Lung (tissue), 17 donors: ENCODE measurements at places on chromosomes 7 and 10. TPM values are rescaled to one million over a fixed set of nuclear protein-coding genes. Genes with fewer than 3 reads are reported as not detected.

- DNase-seq, result no peak
Measured at GRCh38 chr7:127792528-127793342, 140.7 kb downstream of the SND1 start.

GRCh38 chr10:83374741-83375140 lies 764.6 kb upstream of the GHITM start:
- DNase-seq, result no peak

GRCh38 chr7:1476859-1477258 lies 17.6 kb upstream of the MICALL2 start:
- DNase-seq, result no peak

The LRRC61 gene
- 7.1 TPM for polyA plus RNA-seq

GRCh38 chr10:5827841-5828240 lies 14.6 kb upstream of the GDI2 start:
- DNase-seq, result no peak

DNA sequence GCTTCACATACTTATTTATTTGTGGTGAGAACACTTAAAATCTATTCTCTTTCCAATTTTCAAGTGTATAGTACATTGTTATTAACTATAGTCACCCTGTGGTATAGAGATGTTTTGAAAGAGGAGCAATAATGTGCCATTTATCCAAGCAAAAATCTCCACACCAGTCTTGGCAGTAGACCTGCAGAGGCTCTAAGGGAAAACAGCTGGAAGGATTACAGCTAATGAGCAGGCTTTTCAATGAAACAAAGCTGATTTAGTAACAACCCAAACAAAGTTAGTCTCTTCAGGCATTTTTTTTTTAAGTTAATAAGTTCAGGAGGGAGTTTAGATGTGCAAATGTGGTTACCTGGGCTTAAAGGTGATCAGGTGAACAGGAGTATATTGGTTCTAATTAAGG lies 101.9 kb downstream of the EVX1 start:
- peak; percentile 78 for DNase-seq

- DNase-seq, result no peak
Measured at GRCh38 chr10:108582888-108583287, 1340.4 kb downstream of the XPNPEP1 start.

- DNase-seq, result no peak
Measured at GRCh38 chr7:91397096-91397495, 132.9 kb downstream of the FZD1 start.

The GHRHR gene
- 0.38 TPM for polyA plus RNA-seq

DNA sequence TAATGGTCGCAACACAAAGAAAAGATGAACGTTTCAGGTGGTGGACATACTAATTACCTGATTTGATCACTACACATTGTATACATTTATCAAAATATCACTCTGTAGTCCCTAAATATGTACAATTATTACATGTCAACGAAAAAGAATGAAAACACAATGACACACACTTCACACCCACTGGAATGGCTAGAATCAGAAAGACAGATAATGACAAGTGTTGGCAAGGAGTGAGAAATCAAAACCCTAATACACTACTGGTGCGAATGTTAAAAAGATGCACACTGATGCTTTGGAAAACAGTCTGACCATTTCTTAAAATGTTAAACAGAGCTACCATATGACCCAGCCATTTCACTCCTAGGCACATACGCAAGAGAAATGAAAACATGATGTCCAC lies 2.3 kb downstream of the COA1 start:
- DNase-seq, result no peak

- no peak for DNase-seq
Measured at GRCh38 chr7:155682484-155682883, 38.0 kb downstream of the RBM33 start.

- peak; percentile 21 for DNase-seq
Measured at GRCh38 chr10:1293636-1294435, 237.7 kb downstream of the WDR37 start.

The STARD3NL gene
- 61.1 TPM for polyA plus RNA-seq

DNA sequence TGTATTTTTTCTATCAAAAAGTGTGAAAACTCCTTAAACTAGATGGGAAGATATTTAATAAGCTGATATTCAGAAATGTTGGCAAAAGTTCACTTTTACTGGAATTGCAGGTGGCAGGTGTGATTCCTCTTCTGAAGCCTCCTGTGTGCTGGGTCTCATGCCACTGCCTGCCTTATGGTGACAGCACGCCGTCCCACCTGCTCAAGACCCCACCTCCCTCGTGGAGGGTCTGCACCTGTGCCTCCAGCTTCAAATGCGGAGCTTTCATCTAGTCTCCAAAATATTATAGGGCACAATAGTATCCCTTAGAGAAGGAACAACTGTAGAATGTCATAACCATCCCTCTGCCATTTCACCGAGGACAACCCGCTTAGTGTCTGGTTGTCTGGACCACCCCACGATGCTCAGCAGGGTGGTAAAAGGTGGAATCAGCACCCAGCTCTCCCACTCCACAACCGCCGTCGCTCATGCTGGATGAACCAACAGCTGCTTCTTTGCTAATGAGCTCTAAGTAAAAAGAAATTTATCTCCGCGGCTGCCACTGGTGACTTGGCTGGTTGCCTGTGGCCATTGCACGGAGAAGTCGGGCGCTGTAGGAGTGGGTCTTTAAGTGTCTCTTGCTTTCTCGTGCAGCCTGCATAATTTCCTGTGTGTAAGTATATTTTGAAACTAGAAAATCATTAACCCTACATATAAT lies 119.3 kb upstream of the TCERG1L start:
- peak; percentile 59 for DNase-seq

- peak; percentile 89 for DNase-seq
Measured at GRCh38 chr10:33193057-33193700, 141.3 kb downstream of the NRP1 start.

The PRDX3 gene
- 84.1 TPM for polyA plus RNA-seq

DNA sequence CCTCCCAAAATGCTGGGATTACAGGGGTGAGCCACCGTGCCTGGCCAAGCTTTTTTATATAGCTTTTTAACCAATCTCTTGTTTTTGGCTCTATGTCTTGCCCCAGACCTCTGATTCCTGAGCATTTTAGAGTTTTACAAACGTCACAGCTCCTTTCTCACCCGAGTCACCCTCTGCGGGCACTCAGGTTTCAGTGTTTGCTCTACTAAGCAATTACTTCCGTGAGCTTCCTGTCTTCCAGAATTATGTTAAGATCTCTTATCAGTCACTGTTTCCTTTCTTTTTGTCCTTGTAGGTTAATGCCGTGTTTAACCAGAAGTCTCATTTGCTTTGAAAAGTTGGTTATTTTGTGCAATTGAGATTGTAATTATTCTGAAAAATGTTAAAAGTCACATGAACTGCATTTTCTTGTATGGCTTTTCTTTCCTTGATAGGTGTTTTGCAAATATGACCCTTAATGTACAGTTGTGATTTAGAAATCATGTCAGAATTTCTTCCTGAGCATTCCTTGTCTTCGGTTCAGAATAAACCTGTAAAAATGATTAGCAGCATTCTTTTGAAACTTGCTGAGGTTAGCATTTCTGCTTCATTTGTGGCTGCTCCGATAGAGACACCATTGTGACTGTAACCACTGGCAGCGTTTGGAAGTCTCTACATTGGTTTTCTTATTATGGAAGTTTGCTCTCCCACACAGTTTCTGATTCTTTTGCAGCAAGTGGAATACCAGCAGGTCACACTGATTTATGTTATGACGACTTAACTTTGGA lies 4.5 kb upstream of the HKDC1 start:
- no peak for DNase-seq

The TYSND1 gene
- 7.5 TPM for polyA plus RNA-seq

GRCh38 chr7:116461500-116461899 lies 38.0 kb upstream of the CAV2 start:
- DNase-seq, result no peak

GRCh38 chr10:125633517-125633999 lies 49.4 kb downstream of the TEX36 start:
- no peak for DNase-seq

GRCh38 chr7:31958226-31958625 lies 112.0 kb downstream of the PDE1C start:
- DNase-seq, result no peak

The POP7 gene
- polyA plus RNA-seq, result 36.5 TPM

DNA sequence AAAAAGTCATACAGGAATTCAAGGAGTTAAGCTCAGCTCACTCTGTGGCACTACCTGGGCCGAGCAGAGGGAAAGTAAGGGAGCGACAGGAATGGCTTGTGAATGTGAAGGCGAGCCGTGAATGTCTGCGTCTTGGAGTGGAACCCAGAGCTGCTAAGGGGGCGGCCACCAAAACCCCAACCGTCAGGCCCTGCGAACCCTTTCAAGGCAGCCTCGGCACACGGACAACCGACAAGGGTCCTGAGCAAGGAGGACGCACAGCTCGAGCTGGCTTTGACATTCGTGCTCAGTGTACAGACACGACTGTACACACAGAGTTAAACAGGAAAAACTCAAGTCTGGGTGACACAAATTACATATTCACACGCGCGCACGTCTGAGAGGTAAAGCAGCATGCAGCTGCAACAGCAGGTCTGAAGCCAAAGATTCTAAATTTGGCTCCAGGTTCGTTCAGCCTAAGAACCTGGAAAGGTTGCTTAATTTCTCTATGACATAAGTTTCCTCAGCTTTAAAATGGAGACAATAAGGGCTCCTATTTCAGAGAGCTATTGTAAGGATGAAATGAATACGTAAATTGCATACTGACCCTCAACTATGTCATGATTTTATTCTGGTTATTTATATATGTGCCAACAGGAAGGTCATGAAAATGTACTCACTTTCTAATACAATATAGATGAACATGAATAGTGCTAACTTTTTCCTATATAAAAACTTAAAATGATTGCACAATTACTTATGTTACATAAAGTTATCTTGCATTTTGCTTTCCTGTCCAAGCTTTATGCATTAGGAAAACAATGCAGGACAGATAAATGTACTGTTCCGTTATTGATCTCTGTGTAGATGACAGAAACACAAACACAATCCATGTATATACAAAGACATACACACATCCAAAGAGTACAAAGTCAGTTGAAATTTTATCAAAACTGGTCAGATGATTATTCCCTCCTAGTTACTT lies 192.9 kb downstream of the ZMYND11 start:
- peak; percentile 68 for DNase-seq

The NKX1-2 gene
- polyA plus RNA-seq, result 0.02 TPM

GRCh38 chr7:50730446-50731400 lies 52.0 kb downstream of the GRB10 start:
- DNase-seq, result no peak

DNA sequence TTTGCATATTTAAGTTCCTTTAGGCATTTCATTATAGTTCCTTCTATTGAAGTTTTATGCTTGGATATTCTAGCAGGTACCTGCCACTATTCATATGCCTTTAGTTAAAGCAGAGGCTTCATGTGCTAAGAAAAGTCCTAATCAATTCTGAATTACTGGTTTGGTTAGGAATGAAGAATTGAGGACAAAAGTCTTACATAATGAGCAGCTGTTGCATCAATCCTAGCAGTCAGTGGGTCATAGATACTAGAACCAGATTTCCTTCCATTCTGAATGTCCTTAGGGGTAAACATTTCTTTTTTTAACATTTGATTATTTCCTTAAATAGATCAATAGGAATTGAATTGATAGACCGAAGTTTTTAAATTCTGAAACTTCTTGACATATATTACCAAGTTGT lies 59.2 kb downstream of the CDK13 start:
- DNase-seq, result no peak

GRCh38 chr10:43353495-43354329 lies 17.7 kb upstream of the FXYD4 start:
- DNase-seq, result no peak

DNA sequence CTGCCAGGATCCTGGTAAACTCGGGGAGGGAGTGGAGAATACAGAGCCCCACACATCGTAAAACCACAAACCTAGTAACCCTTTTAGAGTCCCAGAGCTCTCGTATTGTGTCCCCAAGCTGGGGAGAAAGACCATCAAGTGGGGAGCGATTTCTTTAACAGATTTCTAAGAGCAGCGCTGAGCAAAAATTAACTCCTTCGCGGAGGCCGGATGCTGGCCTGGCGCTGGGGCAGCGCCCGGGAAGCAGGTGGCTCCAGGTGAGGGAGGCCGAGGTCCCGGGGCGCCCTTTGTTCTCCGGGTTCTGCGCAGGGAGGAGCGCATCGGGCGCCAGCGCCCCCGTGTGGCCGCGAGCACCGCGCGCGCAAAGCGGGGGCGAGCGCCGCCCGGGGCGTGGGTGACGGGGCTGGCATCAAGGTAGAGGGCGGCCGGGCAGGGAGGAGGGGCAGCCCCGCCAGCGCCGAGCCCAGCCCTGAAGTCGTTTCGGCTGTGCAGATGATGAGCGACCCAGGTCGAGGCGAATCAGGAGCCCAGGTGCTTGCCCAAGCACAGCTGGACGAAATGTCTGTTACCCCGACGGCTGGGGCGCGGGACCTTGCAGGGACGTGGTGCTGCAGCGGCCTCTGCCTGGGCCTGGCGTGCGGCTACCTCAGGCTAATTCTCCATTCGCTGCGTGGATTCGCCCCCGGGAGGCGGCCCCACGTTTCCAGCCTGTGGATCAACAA lies 10.4 kb upstream of the FGFR2 start:
- DNase-seq, result peak; percentile 69

GRCh38 chr7:151779678-151780077 lies 97.2 kb downstream of the PRKAG2 start:
- no peak for DNase-seq

GRCh38 chr7:130723784-130724183 lies 10.2 kb downstream of the KLF14 start:
- no peak for DNase-seq

The ZNF467 gene
- 18.6 TPM for polyA plus RNA-seq

- no peak for DNase-seq
Measured at GRCh38 chr7:36763132-36763816, 39.0 kb upstream of the AOAH start.

The GARIN1A gene
- 0.71 TPM for polyA plus RNA-seq

- DNase-seq, result no peak
Measured at GRCh38 chr10:17578603-17579002, 38.6 kb downstream of the HACD1 start.

The NPSR1 gene
- not detected for polyA plus RNA-seq

DNA sequence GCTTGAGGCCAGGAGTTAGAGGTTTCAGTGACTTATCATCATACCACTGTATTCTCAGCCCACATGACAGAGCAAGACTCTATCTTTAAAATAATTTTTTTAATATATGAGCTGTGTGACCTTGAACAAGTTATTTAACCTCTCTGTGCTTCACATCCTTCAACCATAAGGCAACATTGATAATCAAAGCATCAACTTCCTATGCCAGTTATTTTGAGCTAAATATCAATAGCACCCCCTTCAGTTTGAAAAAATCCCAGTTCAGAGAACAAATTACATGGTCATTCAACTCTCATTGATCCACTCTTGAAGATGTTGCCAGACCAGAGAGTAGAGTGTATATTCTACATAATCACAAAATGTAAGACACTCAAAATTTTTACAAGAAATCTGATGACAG lies 53.0 kb downstream of the ASNS start:
- DNase-seq, result no peak

DNA sequence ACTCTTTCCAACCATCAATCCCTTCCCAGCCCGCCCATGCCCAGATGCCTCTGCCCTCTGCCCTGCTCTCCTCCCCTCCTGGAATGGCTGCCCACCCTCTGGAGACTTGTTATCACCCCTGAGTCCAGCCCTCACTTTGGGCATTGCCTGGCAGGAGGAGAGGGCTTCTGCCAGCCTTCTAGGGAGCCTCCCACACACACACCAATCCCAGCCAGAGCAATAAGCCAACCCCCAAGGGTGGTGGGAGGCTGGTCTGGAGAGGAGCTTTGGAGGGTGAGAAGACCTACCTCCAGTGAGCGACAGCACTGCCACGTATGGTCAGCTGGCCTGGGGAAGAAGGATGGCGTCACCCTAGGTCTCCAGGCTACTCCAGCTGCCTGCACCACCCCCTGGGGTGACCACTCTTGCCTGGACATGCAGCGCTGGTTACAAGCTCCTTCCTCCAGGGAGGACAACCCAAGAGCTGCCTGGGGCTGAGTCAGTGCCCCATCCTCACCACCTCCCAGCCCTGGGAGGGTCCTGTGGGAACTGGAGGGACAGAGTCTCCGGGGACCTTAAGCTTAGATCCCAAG lies 8.4 kb downstream of the C10orf105 start:
- DNase-seq, result no peak
